ENCODE measurements at places on chromosomes 4 and X.

DNA sequence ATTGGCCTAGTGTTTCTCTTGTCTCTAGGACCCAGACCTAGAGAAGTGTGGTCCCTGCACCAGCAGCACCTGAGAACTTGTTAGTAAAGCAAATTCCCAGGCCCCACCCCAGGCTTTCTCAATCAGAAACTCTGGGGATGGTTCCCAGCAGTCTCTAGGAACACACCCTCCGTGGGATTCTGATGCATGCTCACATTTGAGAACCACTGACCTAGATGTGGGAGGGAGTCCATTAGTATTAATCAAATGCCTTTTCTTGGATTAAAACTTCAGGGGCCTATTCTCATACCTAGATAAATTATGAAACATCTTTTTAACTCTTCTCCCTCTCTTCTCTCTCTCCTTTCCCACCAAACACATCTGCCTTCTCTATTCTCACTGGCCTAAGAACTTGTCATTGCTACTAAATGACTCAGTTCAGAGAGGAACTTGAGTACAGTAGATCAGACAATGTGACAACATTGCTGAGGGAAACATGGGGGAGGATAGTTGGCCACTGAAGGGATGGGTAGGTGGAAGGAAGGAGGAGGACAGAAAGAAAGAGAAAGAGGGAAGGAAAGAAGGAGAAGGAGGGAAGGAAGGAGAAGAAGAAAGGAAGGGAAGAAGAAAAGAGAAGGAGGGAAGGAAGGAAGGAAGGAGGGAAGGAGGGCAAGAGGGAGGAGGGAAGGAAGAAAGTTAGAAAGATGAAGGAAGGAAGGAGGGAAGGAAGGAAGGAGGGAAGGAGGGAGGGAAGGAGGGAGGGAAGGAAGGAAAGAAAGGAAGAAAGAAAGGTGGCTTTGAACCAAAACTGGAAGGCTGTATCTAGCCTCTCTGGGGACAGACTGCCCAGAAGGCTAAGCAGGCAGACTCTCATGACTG, 132.7 kb upstream of the MAP3K15 start:
- no peak for DNase-seq

- no peak for DNase-seq
Observed at GRCh38 chr4:168907119-168907698, 102.8 kb downstream of the CBR4 start.

GRCh38 chrX:132708529-132708928, 219.7 kb upstream of the MBNL3 start:
- DNase-seq = no peak

GRCh38 chrX:48713847-48714246, 17.3 kb downstream of the SUV39H1 start:
- DNase-seq = no peak

- DNase-seq = no peak
Observed at GRCh38 chr4:94571298-94571697, 119.6 kb downstream of the PDLIM5 start.

DNA sequence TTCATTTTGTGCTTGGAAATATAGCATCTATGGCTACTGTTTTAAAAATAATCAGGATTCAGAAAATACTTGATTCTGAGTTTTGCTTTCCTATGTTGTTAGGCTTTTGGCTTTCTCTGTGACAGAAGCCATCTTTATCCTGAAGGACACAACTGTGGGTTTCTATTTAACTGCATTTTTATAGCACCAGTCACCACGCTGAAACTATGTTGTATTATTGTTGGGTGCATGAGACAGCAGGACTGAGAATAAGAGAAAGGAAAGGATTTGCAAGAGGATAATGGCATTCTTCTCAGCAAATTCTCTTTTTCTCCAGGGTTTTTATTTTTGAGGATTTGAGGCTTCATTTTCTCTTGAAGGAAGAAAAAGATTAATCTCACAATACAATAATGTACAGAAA, 10.1 kb upstream of the NEUROG2 start:
- DNase-seq = no peak

GRCh38 chr4:181688432-181688831, 554.8 kb upstream of the TENM3 start:
- no peak for DNase-seq

GRCh38 chr4:151014521-151015458, at the start of gene LRBA:
Gene LRBA, minus strand, starts transcription at chr4:151015284. Its CDS starts 642 bp downstream, at chr4:151014642.
- DNase-seq = peak; percentile 65

DNA sequence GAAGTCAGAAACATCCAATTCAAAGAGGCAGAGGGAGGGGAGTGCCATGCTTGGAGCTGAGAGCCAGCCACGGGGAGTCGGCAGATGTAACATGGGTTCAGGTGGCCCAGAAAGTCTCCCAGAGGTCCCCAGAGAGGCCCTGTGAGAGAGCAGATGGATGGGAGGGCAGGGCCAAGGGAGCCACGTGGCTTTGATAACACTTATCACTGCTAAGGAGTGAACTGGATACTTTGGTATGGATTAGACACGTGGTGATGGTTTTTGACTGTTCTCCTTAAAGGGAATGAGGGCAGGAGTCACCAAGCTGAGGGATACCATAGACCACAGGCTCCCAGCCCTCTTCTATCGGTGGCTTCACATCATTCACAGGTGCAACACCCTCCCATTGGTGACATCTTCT, 13.7 kb downstream of the CCKAR start:
- DNase-seq = no peak

DNA sequence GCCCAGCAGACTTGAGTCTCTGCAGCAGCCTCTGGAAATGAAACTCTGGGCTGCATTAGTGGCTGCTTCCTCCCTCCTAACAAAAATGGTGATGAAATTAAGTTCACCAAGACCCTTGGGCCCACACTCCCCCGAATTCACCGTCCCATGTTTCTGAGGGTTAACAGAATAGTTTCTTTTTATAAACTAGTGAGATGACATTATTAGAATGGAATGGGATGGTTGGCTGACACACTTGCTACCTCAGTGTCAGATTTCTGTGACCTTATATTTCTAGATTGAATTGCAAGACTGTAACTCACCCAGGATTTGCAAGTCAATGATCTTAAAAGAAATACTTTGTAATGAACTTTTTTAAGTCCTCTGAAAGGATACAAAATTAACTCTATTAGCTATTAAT, 127.1 kb downstream of the SHROOM3 start:
- no peak for DNase-seq

DNA sequence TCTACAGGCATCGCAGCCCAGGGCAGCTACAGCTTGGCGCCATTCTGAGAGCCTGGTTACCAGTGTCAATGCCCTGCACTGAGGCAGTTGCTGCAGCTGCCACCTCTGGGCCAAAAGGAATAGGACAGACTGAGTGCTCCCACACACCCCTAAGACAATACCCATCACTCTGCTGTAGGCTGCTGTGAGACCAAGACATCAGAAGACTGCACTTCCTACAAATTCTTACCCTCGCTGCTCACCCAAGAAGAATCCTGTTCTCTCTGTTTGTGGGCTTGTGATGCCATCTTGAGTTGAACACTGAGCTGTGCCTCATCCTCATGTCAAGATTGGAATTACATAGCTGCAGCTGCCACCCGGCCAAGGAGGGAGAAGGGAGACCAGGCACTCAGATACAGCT, 1847.0 kb upstream of the PCDH10 start:
- DNase-seq = no peak

DNA sequence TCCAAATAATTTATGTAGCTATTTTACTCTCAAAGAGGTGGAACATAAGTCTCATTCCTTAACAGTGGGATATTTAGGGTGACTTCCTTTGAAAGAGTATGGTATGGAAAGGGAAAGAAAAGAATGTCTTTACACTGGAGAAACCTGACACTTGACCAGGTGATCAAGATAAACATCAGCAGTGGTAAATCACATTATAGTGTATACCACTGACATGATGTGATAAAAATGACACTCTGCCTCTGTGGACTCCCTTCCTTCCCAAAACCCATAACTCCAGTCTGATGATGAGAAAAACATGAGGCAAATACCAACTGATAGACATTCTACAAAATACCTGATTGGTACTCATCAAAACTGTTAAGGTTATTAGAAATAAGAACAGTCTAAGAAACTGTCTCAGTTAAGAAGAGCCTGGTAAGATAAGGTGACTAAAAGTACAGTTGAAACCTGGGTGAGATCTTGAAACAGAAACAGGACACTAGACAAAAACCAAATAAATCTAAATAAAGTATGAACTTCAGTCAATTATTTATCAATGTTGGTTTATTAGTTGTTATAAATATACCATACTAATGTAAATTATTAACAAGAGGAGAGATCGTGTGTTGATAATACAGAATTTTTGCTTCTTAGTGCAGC, 144.2 kb upstream of the PCDH18 start:
- no peak for DNase-seq

- DNase-seq = no peak
Observed at GRCh38 chr4:82433791-82434190, 3.4 kb downstream of the ENOPH1 start.

DNA sequence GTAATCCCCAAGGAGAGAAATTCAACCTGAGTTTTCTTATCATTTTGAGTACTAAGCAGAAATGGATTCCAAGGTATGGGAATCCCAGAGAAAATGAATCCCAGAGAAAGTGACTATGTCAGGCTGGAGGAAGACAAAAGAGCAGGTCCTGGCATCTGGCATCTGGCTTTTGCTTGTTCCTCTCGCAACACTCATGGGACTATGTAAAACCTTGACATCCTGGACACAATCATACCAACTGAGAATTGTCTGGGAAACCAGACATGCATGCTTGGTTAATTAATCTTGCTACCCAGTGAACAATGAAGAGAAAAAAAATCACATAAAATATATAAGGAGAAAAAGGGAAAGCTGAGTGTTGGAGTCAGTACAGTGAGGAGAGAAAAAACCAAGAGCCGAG, 12.9 kb downstream of the DCAF8L1 start:
- no peak for DNase-seq

- no peak for DNase-seq
Observed at GRCh38 chrX:143701460-143701859, 19.1 kb downstream of the SPANXN2 start.

- DNase-seq = no peak
Observed at GRCh38 chr4:61375301-61375700, 175.2 kb downstream of the ADGRL3 start.

DNA sequence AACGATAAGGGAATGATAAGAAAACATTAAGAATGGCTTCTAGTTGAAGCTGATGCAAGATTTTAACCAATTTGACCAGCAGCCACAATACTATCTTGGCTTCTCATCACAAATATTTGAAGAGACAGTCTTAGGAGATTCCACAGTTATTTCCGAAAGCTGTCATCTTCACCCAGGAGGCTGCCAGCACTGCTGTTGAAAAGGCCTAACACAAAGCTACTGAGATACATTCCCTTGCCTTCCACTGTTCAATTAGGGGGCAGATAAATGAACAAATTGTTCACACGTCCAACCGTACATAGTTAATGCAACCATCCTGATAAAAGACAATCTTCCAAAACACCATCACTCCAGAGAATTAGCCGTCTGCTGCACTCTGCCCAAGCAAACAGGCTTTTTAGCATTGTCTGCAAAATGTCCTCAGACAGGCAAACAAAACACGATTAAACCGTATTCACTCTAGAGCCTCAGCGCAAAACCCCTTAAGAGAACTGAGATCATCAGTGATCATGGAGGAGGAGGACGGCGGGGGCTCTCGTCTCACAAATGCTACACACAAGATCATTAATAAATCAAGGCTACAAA, 189.8 kb upstream of the PSAPL1 start:
- DNase-seq = no peak

GRCh38 chr4:81757691-81758090, 286.0 kb upstream of the RASGEF1B start:
- DNase-seq = no peak

GRCh38 chr4:41509451-41509866, 28.5 kb upstream of the LIMCH1 start:
- no peak for DNase-seq

GRCh38 chr4:138609943-138610350, 367.8 kb upstream of the SLC7A11 start:
- no peak for DNase-seq
